ENCODE measurements at places on chromosomes 2 and 18. TPM values are rescaled to one million over a fixed set of nuclear protein-coding genes. Genes with fewer than 3 reads are reported as not detected.

DNA sequence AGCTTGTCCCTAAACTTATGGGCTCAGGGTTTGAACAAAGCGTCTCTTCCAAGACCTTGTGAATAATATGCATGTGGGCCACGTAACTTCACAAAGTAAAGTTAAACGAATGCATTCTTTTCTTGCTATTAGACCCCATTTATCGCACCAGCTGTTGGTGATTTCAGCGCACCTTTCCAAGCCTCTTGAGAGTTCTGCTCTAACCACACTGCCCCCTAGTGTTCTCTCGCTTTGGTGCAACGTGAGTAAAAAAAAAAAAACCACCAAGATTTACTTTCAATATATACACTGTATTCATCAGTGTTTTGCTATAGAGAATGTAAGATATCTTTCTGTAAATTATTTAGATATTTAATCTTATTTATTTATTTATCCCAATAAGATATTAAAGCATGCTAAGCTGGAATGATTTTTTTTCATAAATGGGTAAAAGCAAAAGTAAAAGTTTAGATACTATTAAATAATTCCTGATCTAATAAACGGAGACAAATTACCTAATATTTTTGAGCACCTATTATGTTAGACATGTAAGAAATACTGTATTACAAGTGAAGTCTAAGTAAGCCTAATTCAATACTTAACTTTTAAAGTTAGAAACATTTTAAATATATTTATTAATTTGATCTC, 459.5 kb downstream of the DLGAP1 start:
- H3K4me3 ChIP-seq, result no peak overlapping the region
- no peaks in the 10 kb centered on the region for H3K36me3 ChIP-seq
- H3K27ac ChIP-seq, result no peak overlapping the region
- no peaks in the 10 kb centered on the region for H3K4me1 ChIP-seq
- peaks cover 2% of the 10 kb centered on the region for H3K27me3 ChIP-seq

- no peak for DNase-seq
- H3K27ac ChIP-seq, result no peak overlapping the region
- no peak overlapping the region for H3K4me3 ChIP-seq
- peaks cover 19% of the 10 kb centered on the region for H3K4me1 ChIP-seq
Observed at GRCh38 chr2:96271995-96272394, 6.0 kb downstream of the CIAO1 start.

GRCh38 chr2:31238126-31238905, 4.4 kb downstream of the EHD3 start:
- H3K27ac ChIP-seq, result no peak overlapping the region
- H3K36me3 ChIP-seq, result no peaks in the 10 kb centered on the region
- no peak for DNase-seq
- no peak overlapping the region for H3K4me3 ChIP-seq

DNA sequence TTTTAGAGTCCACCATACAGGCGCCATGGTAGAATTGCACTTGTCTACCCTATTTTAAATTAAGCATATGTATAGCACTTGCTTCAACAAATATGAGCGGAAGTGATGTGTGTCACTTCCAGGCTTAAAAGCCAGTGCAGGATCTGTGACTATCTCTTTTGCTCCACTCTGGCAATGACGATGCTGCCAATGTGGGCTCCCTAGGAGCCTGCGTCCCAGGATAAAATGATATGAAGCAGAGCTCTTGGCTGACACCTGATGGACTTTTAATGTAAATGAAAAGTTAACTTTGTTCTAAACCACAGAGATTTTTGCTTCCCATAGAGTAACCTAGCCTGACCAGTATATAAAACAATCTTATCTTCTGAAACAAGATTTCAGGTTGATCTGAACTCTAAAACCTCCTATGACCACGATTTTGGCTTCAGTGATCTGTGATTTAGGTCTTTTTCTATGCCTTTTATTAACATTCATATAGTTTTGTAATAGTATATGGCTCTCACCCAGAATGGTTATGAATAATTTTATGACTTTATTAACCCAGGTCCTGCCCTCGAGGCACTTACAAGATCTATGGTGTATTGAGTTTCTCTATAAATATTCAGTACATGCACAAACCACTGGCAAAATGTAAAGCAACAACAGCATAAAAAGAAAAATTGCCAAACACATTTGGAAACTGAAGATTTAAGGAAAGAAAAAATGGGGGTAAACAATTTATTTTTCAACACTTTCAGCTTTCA, 422.5 kb upstream of the PIK3C3 start:
- no peaks in the 10 kb centered on the region for H3K27me3 ChIP-seq

GRCh38 chr2:191696966-191697365, 19.0 kb downstream of the NABP1 start:
- H3K4me3 ChIP-seq, result no peak overlapping the region
- DNase-seq, result no peak
- no peaks in the 10 kb centered on the region for H3K27me3 ChIP-seq
- H3K4me1 ChIP-seq, result no peaks in the 10 kb centered on the region

- H3K27me3 ChIP-seq, result no peaks in the 10 kb centered on the region
Observed at GRCh38 chr2:74486141-74486540, 3.3 kb downstream of the TTC31 start.

GRCh38 chr2:217250013-217250524, 390.2 kb upstream of the TNP1 start:
- no peak overlapping the region for H3K4me3 ChIP-seq
- H3K4me1 ChIP-seq, result no peaks in the 10 kb centered on the region
- no peaks in the 10 kb centered on the region for H3K36me3 ChIP-seq

OR6B2 gene
- total RNA-seq, result not detected

ORMDL1 gene
- 206 TPM for total RNA-seq

ELOA2 gene
- total RNA-seq, result not detected

RAB6C gene
- not detected for total RNA-seq

GRCh38 chr2:234074751-234075517, 24.4 kb downstream of the SPP2 start:
- no peaks in the 10 kb centered on the region for H3K27me3 ChIP-seq
- no peak for DNase-seq
- peaks cover 45% of the 10 kb centered on the region for H3K4me1 ChIP-seq
- H3K4me3 ChIP-seq, result no peak overlapping the region
- no peak overlapping the region for H3K27ac ChIP-seq

TMEM247 gene
- total RNA-seq, result not detected

DNA sequence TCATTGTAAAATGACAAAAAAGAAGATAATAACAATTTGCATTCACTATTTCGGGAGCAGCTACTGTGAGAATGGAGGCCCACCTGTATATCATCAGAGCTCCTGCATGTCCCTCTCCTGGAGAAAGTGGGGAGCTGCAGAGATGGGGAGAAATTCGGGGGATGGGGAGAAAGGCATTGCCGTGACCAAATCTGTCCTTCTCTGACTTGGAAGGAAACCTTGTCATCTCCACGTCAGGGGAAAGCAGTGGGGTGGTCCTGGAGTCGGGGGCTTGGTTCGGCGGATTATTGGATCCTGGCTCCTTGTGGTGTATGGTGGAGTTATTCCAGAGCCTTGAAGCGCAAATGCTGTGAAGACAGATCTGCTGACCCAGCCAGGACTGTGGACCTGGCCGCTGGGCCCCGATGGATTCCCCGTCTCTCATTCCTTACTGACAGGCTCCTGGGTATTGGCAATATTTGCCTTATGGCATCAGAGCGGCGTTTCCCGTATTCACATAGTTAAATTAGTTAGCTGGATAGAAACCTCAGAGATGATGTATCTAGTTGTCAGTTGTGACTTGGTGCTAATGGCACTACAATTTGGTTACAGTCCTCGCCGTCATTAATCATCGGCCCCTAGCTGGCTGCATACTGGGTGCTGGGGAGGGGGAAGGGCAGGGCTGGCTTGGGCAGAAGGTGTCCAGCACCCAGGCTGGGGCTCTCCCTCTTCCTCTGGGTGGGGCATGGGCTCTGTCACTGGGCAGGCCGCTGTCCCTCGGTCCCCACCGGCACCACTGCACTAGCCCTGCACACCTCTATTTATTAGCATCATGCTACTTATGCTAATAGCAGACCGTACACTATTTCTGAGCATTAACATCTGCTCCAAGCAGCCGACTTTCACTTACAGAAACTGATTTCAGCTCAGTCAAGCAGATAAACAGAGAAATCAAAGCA, 31.7 kb downstream of the CELF4 start:
- no peak overlapping the region for H3K4me3 ChIP-seq
- no peak overlapping the region for H3K27ac ChIP-seq
- H3K36me3 ChIP-seq, result no peaks in the 10 kb centered on the region
- DNase-seq, result no peak

- peaks cover 37% of the 10 kb centered on the region for H3K36me3 ChIP-seq
- H3K4me1 ChIP-seq, result no peaks in the 10 kb centered on the region
- no peak overlapping the region for H3K27ac ChIP-seq
Observed at GRCh38 chr2:11821705-11822104, 75.3 kb downstream of the LPIN1 start.

KCNE4 gene
- not detected for total RNA-seq

CEP192 gene
- total RNA-seq, result 36.7 TPM

GRCh38 chr2:235391921-235392615, 101.8 kb upstream of the AGAP1 start:
- H3K27me3 ChIP-seq, result peaks cover 15% of the 10 kb centered on the region
- DNase-seq, result no peak
- H3K36me3 ChIP-seq, result no peaks in the 10 kb centered on the region
- peaks cover 10% of the 10 kb centered on the region for H3K4me1 ChIP-seq

GRCh38 chr2:2291500-2292260, 39.4 kb downstream of the MYT1L start:
- H3K4me3 ChIP-seq, result no peak overlapping the region
- H3K4me1 ChIP-seq, result no peaks in the 10 kb centered on the region
- no peak for DNase-seq
- peaks cover 33% of the 10 kb centered on the region for H3K27me3 ChIP-seq
- no peaks in the 10 kb centered on the region for H3K36me3 ChIP-seq
- no peak overlapping the region for H3K27ac ChIP-seq

SERPINB12 gene
- total RNA-seq, result not detected

FAM228A gene
- total RNA-seq, result 1.2 TPM

RNF144A gene
- 42.7 TPM for total RNA-seq

- no peak overlapping the region for H3K4me3 ChIP-seq
- no peak overlapping the region for H3K27ac ChIP-seq
- H3K27me3 ChIP-seq, result no peaks in the 10 kb centered on the region
- no peaks in the 10 kb centered on the region for H3K4me1 ChIP-seq
- H3K36me3 ChIP-seq, result peaks cover 6% of the 10 kb centered on the region
Observed at GRCh38 chr2:238475034-238475433, 48.3 kb downstream of the ASB1 start.

DNA sequence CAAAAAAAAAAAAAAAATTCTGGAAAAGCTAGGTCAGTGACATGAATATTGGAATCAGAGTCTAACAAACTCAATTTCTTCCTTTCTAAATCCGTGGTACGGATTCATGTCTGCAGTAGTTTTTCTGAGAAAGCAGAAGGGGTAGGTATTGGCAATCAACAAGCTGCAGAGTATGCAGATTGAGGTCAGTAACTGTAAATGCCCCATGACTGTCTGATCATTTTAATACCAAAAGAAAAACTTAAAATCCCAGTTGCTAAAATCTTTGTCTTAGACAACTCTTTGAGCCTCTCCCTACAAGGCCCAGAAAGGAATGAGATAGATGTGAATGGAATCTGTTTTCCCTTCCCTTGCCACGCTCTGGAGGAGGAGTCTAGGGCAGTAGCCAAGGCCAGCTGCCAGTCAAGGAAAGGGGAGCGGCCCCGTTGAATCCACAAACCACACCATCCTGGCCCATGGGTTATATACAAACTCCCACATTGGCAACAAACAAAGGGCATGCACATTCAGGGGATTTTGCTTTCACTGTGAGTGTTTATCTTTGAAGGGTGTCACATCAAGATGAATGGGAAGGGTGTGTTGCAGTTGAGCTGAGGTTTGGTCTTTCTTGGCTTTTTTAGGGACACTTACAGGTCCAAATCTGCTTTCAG, 6.1 kb upstream of the CASP8 start:
- H3K27me3 ChIP-seq, result no peaks in the 10 kb centered on the region
- peak overlapping the region; percentile 99 for H3K27ac ChIP-seq
- peak overlapping the region; percentile 53 for H3K4me3 ChIP-seq
- H3K4me1 ChIP-seq, result peaks cover 94% of the 10 kb centered on the region
- peaks cover 24% of the 10 kb centered on the region for H3K36me3 ChIP-seq

GRCh38 chr2:218805627-218806026, 23.7 kb downstream of the CYP27A1 start:
- no peak for DNase-seq
- H3K4me1 ChIP-seq, result no peaks in the 10 kb centered on the region
- H3K27me3 ChIP-seq, result peaks cover 18% of the 10 kb centered on the region
- no peak overlapping the region for H3K27ac ChIP-seq
- no peak overlapping the region for H3K4me3 ChIP-seq
- peaks cover 12% of the 10 kb centered on the region for H3K36me3 ChIP-seq

GRCh38 chr2:19868701-19869580, 32.8 kb downstream of the TTC32 start:
- peak overlapping the region; percentile 97 for H3K27ac ChIP-seq
- peak overlapping the region; percentile 98 for H3K4me3 ChIP-seq

APLF gene
- 9.7 TPM for total RNA-seq

DNA sequence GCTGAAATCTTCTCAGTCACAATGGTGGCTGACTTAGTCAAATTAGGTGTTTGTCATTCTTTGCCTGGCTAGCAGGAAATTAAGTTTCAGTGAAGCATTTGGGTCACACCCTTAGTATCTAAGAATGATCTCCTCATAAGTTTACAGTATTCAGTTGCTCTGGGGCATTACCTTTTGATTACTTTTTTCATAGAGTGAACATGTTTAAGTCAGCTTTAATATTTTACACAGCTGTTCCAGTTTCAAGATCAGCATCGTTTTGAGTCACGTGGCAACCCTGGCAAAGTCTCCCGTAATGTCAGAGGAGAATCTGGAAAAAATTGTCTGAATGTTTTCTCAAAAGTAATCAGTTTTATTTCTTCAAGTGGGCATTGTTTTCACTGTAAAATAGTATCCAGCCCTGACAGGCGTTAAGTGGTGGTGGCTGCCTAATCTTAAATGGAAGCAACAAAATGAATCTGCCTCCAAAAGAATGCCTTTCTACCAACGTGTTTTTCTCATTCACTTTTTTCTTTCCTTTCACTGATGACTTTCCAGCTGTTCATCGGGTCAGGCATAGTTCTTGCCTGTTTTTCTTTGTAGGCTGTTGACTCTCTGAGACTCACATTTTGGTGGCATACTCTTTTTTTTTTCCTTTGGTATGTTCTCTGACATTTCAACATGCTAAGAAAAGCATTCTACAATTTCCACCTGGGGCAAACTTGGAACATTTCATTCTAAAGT, 319.6 kb upstream of the TCF4 start:
- H3K27ac ChIP-seq, result no peak overlapping the region
- no peak for DNase-seq
- H3K27me3 ChIP-seq, result no peaks in the 10 kb centered on the region
- H3K4me3 ChIP-seq, result no peak overlapping the region

TTN gene
- total RNA-seq, result 28.1 TPM

ERBB4 gene
- total RNA-seq, result not detected

COLEC12 gene
- 0.13 TPM for total RNA-seq

DNA sequence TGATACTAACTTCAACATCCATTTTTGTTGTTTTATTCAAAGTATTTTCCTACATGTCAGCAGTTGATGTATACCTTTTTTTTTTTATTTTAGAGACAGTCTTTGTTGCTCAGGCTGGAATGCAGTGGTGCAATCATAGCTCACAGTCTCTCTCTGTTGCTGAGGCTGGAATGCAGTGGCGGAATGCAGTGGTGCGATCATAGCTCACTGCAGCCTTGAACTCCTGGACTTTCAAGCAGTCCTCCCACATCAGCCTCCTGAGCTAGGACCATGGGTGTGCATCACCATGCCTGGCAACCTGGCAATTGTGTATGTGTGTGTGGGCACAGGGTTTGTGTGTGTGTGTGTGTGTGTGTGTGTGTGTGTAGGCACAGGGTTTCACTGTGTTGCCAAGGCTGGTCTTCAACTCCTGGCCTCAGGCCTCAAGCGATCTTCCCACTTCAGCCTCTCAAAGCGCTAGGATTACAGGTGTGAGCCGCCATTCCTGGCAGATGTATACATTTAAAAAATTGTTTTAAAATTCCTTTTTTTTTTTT, 24.8 kb downstream of the SANBR start:
- H3K27me3 ChIP-seq, result no peaks in the 10 kb centered on the region
- no peak for DNase-seq
- peaks cover 2% of the 10 kb centered on the region for H3K36me3 ChIP-seq
- H3K4me1 ChIP-seq, result no peaks in the 10 kb centered on the region
- H3K4me3 ChIP-seq, result no peak overlapping the region

Data from naive thymus-derived CD8-positive, alpha-beta T cell (primary cell).